ENCODE measurements at places on chromosomes 12 and 14. TPM values are rescaled to one million over a fixed set of nuclear protein-coding genes. Genes with fewer than 3 reads are reported as not detected.

SMOC1 gene
- 2.3 TPM for polyA plus RNA-seq

ADSS1 gene
- 17.7 TPM for polyA plus RNA-seq

PRB2 gene
- not detected for polyA plus RNA-seq

NANOG gene
- not detected for polyA plus RNA-seq

KLHL33 gene
- polyA plus RNA-seq = 0.54 TPM

SMARCD1 gene
- polyA plus RNA-seq = 182 TPM

PLEKHD1 gene
- 4.8 TPM for polyA plus RNA-seq

LRRC23 gene
- polyA plus RNA-seq = 20.1 TPM

RTRAF gene
- 288 TPM for polyA plus RNA-seq

SLC39A5 gene
- polyA plus RNA-seq = 46.7 TPM

TMEM121 gene
- 2.2 TPM for polyA plus RNA-seq

ADCY4 gene
- polyA plus RNA-seq = 19.8 TPM

RNU4-1 gene
- not detected for polyA plus RNA-seq

FITM1 gene
- 0.87 TPM for polyA plus RNA-seq

AQP6 gene
- polyA plus RNA-seq = 18.1 TPM

RNASE7 gene
- polyA plus RNA-seq = 0.76 TPM

INHBE gene
- polyA plus RNA-seq = 0.42 TPM

EGLN3 gene
- polyA plus RNA-seq = 20.2 TPM

FAM90A1 gene
- 1.4 TPM for polyA plus RNA-seq

WSCD2 gene
- 9.7 TPM for polyA plus RNA-seq

COX8C gene
- polyA plus RNA-seq = 0.66 TPM

INSM2 gene
- polyA plus RNA-seq = 0.09 TPM

ACVRL1 gene
- 32.8 TPM for polyA plus RNA-seq

DEGS2 gene
- 10.8 TPM for polyA plus RNA-seq

CD4 gene
- 31.7 TPM for polyA plus RNA-seq

P2RX2 gene
- 1.0 TPM for polyA plus RNA-seq

SMIM41 gene
- polyA plus RNA-seq = 0.34 TPM

POLE gene
- polyA plus RNA-seq = 44.8 TPM

ADAM20 gene
- polyA plus RNA-seq = 0.10 TPM

INHBC gene
- polyA plus RNA-seq = 0.29 TPM

COCH gene
- polyA plus RNA-seq = 3.1 TPM

C12orf54 gene
- polyA plus RNA-seq = not detected

TMEM229B gene
- 2.6 TPM for polyA plus RNA-seq

HOXC4 gene
- polyA plus RNA-seq = 42.7 TPM

RBM25 gene
- 157 TPM for polyA plus RNA-seq

CAPZA3 gene
- 0.21 TPM for polyA plus RNA-seq

MYH7 gene
- polyA plus RNA-seq = 0.19 TPM

LRTM2 gene
- 0.44 TPM for polyA plus RNA-seq

RPGRIP1 gene
- 0.69 TPM for polyA plus RNA-seq

TRMT5 gene
- polyA plus RNA-seq = 25.8 TPM

C12orf56 gene
- polyA plus RNA-seq = 1.1 TPM

STON2 gene
- 40.9 TPM for polyA plus RNA-seq

NCOR2 gene
- polyA plus RNA-seq = 67.8 TPM

OR6C2 gene
- not detected for polyA plus RNA-seq

CYP27B1 gene
- polyA plus RNA-seq = 1.00 TPM

TAS2R9 gene
- polyA plus RNA-seq = not detected

TSHR gene
- not detected for polyA plus RNA-seq

PTGER2 gene
- polyA plus RNA-seq = 6.2 TPM

GPR68 gene
- 2.1 TPM for polyA plus RNA-seq

RD3L gene
- polyA plus RNA-seq = 0.04 TPM

TMEM132C gene
- 3.7 TPM for polyA plus RNA-seq

PNMA1 gene
- 95.9 TPM for polyA plus RNA-seq

CCDC88C gene
- polyA plus RNA-seq = 33.4 TPM

VTI1B gene
- 120 TPM for polyA plus RNA-seq

HVCN1 gene
- 9.1 TPM for polyA plus RNA-seq

YAF2 gene
- polyA plus RNA-seq = 28.0 TPM

RTN1 gene
- 3.9 TPM for polyA plus RNA-seq

IFNG-AS1 gene
- polyA plus RNA-seq = 0.09 TPM

OR6S1 gene
- polyA plus RNA-seq = not detected

All from right renal pelvis (tissue), 4 donors.